ENCODE measurements at places on chromosomes 11 and 22.

GRCh38 chr22:31049815-31050420 lies 31.2 kb upstream of the SMTN start:
- DNase-seq, result no peak

DNA sequence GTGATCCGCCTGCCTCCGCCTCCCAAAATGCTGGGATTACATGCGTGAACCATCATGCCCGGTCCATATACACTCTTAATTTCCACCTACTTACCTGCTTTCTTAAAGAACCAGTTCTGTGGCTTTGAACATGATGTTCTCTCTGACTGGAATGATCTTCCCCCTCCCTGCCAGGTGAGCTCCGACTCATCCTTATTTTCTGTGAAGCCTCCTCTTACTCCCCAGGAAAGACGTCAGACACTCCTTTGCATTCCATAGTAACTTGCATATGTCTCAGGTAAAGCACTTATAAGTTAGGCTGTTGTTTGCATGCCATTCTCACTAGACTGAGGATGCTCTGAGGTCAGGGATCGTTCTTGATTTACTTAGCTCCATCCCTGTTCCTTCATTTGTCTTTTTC lies 91.8 kb upstream of the RAB1B start:
- no peak for DNase-seq

DNA sequence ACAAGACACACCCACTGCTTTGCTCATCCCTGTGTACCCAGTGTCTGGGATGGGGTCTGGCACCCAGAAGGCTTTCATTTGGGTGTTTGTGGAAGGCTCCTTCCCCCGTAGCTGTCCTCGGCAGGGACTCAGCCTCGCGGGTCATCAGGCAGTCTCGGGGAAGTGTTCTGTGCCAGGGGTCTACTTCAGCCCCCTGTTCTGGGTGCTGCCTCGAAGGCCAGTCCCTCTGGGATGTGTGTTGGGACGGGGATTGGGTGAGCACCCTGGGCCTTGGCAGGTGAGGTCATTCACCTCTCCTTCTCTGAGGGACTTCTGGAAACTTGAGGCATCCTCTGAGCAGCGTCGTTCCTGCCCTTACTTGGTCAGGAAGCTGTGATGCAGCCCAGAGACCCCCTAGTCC lies 65.5 kb downstream of the RPUSD4 start:
- DNase-seq, result no peak

DNA sequence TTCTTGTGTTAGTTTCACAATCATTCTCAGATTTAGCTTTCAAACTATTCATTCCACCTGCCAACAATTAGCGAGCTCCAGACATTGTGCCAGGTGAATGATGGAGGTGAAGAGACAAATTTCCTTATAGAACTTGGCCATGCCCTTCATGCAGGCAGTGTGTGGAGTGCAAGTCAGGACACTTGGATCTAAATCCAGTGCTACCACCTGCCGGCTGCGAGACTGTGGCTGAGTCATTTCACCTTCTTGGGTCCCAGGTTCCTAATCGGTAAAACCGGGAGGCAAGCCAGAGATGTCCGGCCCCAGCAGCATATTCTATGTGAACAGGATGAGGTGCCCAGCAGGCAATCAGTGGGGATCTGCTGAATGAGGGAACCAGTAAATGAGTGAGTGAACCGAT lies 18.6 kb upstream of the EHF start:
- no peak for DNase-seq

DNA sequence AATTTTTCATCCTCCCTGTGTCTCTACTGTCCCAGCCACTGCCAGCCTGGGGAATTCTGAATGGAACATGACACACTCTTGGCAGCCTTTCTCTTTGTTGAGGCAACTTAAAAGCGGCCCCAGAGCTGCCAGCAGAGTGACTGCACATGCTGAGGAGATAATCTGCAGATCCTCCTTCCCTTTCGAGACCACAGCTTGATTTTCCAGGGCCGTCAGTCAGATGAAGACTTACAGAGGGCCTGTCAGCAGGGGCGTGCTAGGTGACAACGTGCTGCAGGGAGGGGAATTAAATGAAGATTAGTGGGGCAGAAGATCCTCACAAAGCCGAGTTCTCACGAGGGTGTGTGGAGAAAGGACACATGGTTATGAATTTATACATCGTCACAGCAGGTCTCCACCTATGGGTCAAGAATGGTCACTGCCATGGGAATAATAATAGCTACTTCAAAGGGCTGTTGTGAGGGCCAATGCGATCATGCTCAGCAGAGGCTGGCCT lies 193.5 kb upstream of the PITPNB start:
- DNase-seq, result peak; percentile 18

DNA sequence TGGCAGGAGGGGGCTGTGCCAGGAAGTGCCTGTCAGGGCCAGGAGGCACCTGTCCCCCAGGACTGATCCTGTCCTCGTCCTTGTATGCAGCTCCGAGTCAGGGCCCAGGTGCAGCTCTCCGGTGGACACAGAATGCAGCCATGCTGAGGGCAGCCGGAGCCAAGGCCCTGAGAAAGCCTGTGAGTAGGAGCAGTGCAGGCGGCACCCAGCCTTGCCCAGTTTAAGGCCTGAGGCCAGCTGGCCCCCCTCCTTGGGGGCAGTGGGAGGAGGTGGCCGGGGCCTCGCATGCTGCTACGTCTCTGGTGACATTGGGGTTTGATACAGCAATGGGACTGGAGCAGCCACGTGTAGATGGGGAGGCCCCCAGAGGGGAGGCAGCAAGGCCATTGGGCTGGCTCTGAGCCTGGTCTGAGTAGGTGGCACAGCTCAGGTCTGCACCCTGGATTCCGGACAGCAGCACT lies 34.9 kb downstream of the SBF1 start:
- DNase-seq, result no peak

DNA sequence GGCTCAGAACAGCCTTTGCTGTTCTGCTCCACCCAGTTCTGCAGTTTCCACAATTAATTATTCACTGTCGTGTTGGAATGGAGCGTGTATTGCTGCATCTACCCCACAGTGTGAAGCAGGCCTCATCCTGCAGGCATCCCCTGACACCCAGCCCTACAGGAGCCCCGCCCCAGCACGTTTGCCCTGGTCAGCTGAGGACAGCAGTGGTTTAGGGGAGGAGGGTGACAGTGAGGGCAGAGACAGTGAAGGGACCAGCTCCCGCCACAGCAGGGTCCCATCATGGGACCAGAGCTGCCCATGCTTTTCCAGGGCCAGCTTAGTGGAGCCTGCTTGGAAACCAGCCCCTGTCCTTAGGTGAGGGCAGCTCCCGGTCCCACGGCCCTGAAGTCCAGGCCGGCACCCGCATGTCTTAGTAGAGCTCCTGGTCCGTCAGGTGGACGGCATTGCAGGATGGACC lies 273.0 kb downstream of the TBC1D22A start:
- DNase-seq, result no peak

DNA sequence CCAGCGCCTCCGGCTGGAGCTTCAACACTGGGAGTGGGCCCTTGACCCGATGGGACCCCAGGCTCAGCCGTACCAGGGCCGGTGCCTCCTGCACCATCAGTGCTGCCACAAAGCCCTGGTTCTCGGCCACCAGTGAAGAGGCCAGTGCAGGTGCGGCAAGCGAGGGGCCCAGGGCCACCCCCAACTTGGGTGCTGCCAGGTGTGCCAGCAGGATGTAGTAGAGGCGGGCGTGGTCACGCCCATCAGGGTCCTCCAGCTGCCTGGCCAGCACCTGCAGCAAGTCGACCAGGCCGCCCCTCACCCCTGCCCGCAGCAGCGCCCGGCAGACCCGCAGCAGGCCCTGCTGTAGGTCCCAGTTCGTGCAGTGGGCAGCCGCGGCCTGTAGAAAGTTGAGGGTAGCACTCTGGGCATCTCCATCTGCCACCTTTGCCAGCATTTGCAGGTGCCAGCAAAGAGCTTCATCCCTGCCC lies 2.3 kb downstream of the AP5B1 start:
- no peak for DNase-seq

DNA sequence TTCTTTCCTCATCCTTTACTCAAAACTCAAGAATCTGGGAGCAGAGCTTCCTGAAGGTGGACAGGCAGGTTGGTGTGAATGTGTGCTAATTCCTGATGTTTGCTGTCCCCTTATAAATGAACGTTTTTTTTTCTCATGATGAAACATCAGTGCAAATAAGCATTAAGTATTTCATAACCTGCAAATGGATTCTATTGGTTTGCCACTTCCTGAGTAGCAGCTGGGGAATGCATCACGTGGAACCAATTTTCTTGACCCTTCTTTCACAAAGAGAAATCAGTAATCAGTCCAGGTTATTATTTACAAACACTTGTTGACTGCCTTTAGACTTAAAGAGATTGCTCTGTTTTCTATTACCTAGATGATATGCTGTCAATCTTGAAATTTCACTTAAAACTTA lies 40.1 kb upstream of the SCN3B start:
- DNase-seq, result no peak

DNA sequence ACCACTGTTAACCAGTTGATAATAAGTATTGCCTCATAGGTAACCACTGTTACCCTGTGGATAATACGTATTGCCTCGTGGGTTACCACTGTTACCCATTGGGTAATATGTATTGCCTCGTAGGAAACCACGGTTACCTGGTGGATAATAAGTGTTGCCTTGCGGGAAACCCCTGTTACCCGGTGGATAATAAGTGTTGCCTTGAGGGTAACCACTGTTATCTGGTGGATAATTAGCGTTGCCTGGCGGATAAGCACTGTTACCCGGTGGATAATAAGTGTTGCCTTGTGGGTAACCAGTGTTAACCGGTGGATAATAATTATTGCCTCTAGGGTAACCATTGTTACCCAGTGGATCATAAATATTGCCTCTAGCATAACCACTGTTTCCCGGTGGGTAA lies 27.3 kb upstream of the NXPE4 start:
- DNase-seq, result no peak

DNA sequence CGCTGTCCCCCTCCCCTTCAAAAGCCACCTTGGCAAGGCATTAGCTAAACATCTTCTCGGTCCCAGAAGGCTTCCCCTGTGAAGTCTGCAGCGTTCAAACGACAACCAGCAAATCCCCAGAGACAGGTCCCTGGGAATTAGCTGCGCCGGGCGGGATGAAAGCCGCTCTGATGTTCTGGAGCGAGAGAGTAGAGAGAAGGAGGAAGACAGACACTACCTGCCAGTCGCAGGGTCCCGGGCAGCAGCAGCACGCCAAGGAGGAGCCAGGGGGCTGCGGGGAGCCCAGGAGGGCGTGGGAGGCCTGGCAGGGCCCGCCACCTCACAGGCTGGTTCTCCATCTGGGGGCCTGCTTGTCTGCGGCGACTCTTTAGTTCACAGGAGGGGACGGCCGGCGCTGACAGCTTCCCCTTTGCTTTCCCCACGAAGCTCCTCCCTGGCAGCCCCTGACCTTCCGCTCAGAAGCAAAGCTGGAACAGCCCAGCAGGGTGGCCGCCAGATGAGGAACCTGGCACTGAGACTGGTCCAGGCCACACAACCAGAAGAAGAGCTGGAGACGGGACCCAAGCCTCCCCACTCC lies at the start of gene NFAM1:
TSS of gene NFAM1 (minus strand) at position 384 of the 577 bp plus-strand sequence. CDS start at position 338, 46 bp downstream.
- peak; percentile 88 for DNase-seq

DNA sequence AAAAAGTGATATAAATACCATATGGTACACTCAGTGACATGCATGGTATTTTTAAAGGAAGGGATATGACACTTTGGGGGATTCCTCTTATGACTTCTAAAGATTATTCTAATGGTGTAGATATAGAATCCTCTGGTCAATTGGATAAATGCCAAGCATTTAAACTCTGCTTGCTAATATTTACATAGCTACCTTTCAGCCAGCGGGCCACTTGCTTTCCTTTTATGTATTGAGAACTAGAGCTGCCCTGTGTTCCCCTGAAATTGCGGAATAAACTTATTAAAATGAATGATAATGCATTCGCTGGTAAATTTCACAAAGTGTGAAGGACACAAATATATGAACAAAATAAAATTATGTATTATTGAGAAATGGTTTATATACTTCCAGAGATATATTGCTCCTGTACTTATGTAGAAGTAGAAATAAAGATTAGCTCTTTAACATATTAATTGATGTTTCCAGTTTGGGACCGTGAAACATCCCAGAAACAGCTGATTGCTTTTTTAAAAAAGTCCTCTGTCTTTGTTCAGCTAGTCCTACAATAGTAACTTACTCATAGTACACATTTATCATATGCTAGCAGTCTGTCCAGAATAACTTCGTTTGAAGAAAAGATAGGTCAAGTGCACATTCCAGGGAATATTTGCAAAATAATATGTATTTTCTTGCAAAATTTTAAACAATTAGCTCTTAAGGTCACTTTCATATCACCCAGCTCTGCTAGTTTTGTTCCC lies 40.1 kb upstream of the CARD18 start:
- no peak for DNase-seq

DNA sequence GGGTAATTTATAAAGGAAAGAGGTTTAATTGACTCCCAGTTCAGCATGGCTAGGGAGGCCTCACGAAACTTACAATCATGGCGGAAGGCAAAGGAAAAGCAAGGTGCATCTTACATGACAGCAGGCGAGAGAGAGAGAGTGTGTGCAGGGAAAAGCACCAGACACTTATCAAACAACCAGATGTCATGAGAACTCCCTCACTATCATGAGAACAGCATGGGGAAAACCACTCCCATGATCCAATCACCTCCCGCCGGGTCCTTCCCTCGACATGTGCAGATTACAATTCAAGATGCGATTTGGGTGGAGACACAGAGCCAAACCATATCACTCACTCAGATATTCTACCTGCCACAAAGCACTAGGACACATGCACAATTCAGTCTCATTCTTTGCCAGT lies 48.1 kb upstream of the HMGXB4 start:
- no peak for DNase-seq

GRCh38 chr11:6232899-6233298 lies 1.5 kb downstream of the FHIP1B start:
- no peak for DNase-seq

GRCh38 chr11:65212226-65212801 lies 30.6 kb downstream of the CAPN1 start:
- no peak for DNase-seq

DNA sequence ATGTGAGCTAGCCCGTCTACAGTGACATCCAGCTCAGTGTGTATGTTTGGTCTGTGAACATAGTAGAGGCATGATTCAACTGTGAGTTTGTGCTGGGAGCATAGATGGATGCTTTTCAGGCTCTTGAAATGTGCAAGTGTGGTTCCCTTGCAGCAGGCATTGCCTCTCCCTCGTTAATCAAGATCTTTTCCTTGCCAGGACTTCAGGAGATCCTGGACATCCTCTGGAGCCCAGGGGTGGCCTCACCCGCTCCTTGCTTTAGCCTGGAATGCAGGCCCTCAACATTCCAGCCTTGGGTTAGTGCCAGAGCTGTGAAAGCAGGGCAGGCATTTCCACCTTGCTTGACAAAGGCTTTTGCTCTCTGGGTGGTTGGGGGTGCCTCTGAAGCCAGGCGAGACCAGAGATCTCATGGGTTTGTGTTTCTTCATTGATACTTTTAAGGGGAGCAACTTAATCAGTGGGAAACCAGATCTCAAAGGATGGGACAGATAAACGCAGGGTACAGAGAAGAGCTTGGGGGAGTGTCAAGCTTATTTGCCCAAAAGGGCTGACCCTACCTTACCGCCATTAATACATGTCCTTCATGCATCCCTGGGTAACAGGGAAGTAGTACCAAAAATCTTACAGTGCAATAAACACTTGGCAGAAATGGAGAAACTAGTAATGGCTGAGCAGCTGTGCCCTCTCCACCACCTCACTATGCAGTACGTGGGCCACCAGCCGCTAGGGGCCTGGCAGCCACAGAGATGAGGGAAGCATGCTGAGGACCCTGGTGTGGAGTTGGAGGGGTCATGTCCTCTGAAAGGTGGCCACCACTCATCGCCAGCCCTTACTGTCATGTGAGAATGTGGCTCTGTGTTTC lies 72.1 kb downstream of the PTPRJ start:
- DNase-seq, result no peak

All from suppressor macrophage treated with lipopolysaccharide for 1 hour (primary cell).